ENCODE measurements at places on chromosomes 1 and 21.

DNA sequence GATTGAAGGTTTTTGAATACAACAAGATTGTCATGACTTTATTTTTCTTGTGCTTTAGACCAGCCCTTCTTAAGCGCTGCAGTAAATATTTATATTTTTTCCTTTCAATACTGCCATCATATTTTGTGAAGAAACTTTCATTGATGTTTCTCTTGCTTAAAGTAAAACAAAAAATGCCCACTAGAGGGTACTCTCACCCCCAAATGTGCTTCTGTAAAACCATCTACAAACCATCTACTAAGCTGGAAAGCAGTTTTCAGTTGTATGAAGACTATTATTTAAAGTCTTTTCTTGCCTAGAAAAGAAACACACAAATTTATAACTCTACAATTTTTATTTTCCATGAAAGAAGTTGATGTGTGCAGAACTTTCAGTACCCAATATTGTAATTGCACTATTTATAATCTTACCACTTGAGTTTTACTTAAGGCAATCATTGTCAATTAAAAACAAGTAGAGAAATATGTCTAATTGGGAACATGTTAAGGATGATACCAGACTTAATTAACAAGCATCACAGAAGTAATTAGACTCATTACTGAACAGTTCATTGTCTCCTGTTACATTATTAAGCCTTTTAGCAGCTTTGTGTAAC lies 10.7 kb downstream of the LEPR start:
- DNase-seq: no peak

DNA sequence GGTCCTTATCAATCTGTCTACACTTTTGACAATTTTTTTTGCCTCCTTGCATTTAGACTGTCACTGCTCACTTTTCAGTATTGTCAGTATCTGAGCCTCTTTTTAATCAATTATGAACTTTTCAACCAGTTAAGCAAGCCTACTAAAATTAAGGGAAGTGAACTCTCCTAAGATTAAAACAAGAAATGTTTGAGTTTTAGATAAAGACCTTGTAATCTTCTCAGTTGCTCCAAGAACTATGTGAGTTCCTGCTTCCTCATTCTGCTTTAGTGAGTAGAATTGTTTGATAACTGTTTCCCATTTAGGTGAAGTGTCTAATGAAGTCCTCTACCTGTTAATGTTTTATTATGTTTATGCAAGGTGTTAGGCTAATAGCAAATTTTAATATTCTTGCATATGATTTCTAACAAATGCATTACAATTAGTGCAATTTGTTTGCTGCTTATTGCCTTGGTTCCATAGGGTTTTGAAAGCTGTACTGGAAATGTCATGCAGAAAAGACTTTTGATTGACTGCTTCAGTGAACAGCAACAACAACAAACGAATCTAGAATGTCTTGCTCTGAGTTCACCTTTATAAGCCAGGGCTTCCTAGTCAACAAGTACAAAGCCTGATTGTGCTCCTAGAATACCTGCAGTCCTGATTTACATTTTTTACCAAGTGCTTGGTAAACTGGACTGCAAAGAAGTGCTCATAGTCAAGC lies 40.9 kb downstream of the PLA2G4A start:
- no peak for DNase-seq

- DNase-seq: peak; percentile 16
These were observed 5.6 kb upstream of the KCNA10 start for GRCh38 chr1:110524311-110525248.

DNA sequence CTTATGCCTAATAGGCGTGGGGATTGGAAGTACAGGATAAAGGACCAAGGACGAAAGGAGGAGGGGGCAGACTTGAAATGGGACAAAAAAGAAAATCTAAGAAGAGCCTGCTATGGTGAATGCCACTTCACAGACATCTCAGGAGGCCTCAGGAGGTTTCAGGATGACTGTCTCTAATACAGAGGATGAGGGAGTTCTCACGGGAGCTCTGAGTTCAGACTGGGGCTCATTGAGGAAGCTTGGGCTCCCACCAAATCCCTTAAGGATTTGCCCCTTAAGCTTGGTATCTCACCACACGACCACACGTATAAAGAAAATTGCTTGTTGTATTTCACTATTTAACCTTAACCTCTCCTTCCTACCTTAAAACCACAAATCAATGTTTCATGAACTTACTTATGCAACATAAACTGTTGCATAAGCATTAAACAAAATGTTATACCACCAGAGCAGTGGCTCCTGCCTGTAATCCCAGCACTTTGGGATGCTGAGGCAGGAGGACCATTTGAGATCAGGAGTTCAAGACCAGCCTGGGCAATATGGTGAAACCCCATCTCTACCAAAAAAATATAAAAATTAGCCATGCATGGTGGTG lies 12.4 kb downstream of the SLC30A1 start:
- DNase-seq: no peak

DNA sequence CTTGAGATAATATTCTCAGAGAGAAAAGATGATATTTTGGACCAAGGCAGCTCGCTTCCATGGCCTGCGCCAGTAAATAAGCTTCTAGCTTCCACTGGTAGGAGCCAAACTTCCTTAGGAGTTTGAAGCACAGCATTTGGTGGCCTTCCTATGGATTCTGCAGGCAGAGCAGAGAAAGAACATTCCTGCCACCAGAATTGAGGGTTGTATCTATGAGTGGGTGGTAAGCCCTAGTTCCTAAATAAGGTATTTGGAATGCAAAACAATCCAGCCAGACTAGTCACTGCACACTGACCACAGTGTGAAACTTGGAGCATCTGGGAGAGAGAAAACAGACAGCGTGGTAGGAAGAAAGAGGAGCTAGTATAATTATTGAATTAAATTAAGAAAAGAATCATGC lies 54.1 kb upstream of the BCAR3 start:
- no peak for DNase-seq

- no peak for DNase-seq
These were observed 233.4 kb upstream of the FGGY start for GRCh38 chr1:59063501-59063900.

GRCh38 chr1:30194046-30194619 lies 529.3 kb downstream of the MATN1 start:
- no peak for DNase-seq

DNA sequence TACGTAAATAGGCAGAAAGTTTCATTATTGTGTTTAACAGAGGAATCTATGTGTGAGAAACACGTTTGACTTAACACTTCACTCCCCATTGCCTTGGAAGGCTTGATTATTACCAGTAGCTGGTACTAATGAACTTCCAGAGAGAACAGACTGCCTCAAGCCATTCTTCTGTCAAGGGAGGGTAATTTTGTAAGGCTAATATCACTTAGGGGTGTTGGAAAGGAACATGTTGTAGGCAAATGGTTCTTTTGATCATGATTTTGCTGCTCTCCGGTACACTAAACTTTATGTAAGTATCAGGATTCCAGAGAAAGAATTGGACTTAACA lies 1.8 kb downstream of the LAMC1 start:
- DNase-seq: no peak

Measured in T-helper 17 cell (primary cell).